Right ventricle myocardium inferior (tissue), 1 donor: ENCODE measurements at places on chromosomes 12 and 14. TPM values are rescaled to one million over a fixed set of nuclear protein-coding genes. Genes with fewer than 3 reads are reported as not detected.

- no peak for DNase-seq
Measured at GRCh38 chr12:70270108-70270507, 26.9 kb downstream of the CNOT2 start.

Gene CORO1C
- total RNA-seq = 76.4 TPM

DNA sequence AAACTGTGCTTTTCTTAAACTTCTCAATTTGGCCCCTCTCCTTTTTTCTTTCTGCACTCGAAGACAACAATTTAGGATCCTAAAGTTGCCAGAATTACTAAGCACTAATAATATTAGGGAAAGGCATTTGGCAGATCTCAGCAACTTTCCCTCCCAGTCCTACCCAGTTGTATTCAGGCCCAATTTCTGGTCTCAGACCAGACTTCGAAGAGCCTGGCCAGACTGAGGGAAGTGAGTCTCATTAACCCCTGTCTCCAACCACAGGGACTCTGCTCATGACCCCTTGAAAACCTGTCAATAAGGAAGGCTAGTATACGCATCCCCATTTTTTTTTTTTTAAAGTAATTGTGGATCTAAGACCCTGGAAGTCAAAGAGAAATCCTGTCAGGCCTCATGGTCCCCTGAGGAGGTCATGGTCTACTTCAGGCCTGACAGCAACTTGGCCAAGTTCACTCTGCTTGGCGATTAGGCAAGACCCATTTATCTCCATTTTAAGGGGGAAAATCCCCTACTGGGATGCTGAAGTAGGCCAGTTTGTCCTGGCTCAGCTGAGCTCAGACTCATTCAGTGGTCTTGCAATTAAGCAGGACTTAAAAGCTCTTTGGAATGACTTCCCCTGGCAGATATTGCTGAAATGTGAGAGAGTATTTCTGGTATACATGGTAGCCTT lies 521.0 kb downstream of the FUT8 start:
- no peak for DNase-seq

GRCh38 chr14:86973177-86973576 lies 1019.8 kb downstream of the GALC start:
- no peak for DNase-seq

- DNase-seq = no peak
Measured at GRCh38 chr12:76820888-76821482, 57.1 kb downstream of the ZDHHC17 start.

- DNase-seq = no peak
Measured at GRCh38 chr14:35387219-35387618, 17.3 kb downstream of the NFKBIA start.

Gene PLEKHD1
- total RNA-seq = 0.32 TPM

Gene LRP1-AS
- total RNA-seq = not detected

GRCh38 chr12:33357181-33357580 lies 82.4 kb downstream of the SYT10 start:
- DNase-seq = no peak

- DNase-seq = peak; percentile 81
Measured at GRCh38 chr12:14774906-14775635, 28.2 kb downstream of the WBP11 start.

Gene PGF
- total RNA-seq = 6.5 TPM

Gene TAS2R7
- not detected for total RNA-seq

GRCh38 chr12:132056320-132056719 lies 87.8 kb downstream of the DDX51 start:
- DNase-seq = no peak

Gene BORCS5
- 7.4 TPM for total RNA-seq

DNA sequence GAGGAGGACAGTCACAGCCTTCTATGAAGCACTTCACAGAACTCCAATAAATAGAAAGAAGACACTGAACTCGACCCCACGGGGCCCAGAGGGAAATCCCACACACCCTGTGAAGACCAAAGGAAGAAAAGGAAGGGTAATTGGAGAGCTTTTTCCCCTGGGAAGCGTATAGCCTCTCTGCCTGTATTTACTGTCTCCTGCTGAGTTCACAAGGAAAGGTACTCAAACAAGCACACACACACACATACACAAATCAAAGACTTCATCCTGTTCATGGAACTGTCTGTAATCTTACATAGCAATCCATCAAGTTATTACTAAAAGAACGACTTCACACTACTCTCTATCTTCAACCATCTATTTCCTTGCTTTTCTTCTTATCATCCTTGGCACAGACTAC lies 15.3 kb downstream of the FOXN3 start:
- no peak for DNase-seq
